ENCODE measurements at places on chromosomes 16 and 17.

GRCh38 chr16:50390914-50391716 lies 22.3 kb upstream of the BRD7 start:
- DNase-seq: no peak

DNA sequence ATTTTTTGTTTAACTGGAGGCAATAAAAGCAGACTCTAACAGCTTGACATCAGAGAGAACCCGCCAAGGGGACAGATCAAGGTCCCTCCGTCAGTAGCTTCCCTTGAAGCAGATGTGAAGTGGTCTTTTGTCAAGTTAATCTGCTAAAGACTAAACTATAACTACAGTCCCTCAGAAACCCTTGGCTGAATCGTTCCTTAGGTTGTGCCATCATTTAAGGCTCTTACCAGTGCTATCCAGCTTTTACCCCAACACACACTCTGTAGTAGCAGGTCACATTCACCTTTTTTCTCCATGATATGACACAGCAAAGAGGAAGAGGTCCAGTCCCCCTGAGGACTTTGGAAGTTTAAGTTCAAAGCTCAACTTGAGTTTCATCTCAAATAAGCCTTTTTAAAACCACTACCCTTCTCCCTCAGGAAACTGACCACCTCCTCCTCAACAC lies 49.7 kb downstream of the ERN1 start:
- DNase-seq: no peak

DNA sequence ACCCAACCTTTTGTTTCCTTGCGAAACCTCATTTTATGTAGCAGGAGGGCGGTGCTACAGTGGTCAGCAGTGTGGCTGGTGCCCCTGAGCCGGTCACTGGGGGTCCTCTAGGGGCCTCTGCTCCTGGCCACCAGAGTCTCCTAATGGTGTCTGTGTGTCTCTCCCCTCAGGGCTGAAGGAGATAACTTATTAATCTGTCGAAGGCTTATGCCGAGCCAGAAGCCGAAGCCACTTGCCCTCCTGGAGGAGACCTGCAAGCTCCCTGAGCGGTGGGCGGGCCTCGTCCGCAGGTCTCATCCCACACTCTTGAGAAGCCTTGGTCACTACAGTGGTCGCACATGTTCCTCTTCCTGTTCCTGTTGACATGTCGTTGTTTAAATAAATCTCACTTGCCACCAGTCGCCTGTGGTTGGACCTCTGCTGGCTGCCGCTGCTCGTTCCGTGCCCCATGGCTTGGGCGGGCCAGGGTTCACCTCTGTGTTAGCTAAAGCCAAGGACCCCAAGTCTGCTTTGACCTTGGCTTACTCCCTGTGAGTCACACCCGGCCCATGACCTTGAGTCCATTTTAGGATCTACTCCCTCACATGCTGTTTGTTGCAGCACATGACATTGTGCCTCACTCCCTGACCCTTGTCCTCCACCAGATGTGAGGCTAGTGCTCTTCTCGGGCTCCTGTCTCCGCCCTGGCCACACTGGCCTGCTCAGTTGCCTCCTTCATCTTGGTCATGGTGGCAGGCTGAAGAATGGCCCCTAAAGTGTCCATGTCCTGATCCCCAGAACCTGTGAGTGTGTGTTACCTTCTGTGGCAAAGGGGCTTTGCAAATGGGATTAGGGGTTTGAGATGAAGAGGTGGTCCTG lies 38.7 kb upstream of the AQP8 start:
- no peak for DNase-seq

DNA sequence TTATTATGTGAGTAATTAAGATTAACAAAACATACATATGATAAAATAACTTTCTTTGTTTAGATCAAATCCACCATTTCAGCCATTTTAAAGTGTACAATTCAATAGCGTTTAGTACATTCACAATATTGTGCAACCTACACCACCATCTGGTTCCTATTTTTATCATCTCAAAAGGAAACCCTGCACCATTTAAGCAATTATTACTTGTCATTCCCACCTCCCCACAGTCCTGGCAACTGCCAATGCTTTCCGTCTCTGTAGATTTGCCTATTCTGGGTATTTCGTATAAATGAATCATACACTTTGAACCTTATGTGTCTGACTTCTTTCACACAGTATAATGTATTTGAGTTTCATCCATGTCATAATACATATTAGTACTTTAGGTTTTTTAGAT lies 162.5 kb upstream of the CNTNAP4 start:
- DNase-seq: no peak

DNA sequence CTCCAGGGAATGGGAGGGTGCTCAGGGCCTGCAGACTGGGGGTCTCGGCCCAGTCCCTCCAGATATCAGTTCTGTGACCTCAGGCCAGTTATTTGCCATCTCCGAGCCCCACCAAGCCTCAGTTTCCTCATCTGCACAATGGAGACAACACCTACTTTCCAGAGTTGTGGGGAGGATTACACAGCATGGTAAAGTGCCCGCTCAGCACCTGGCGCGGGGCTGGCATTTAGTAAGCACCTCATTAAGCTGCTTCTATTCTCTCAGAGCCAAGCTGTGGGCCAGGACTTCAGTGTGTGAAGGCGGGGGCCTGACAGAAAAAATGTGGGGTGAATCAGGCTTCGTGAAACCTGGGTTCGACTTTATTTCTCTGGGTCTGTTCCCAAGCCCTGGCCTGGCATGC lies 5.2 kb downstream of the FAM83G start:
- no peak for DNase-seq

DNA sequence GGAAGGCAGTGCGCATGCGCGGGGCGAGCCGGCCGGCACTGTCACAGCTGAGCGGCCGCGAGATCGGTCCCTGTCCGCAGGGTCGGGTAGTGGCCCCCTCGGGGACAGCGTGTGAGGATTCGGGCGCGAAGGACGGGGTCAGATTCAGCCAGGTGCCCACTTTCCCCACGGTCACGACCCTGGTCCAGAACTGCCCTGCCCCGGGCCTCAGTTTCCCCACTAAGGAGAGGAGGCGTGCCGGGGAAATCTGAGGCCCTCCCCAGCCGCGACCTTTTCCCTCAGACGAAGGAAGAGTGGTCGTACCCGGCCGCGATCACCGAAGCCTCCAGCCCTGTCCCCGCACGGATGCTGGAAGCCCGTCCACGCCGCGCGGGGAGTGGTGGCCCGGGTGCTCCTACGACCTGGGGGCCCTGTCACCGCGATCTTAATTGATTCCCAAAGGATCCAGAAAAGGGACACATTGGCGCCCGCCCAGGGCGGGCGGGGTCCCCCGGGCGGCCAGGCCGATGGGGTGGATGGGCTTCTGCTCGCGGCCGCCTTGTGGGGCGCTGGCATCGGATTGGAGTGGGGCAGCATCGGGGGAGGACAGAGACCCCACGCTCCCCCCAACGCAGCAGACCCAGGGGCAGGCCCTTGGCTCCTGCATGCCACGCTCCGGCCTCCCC lies 57.7 kb downstream of the SRL start:
- peak; percentile 73 for DNase-seq

- DNase-seq: no peak
These were observed 1.7 kb downstream of the ZNF267 start for GRCh38 chr16:31875112-31875803.

DNA sequence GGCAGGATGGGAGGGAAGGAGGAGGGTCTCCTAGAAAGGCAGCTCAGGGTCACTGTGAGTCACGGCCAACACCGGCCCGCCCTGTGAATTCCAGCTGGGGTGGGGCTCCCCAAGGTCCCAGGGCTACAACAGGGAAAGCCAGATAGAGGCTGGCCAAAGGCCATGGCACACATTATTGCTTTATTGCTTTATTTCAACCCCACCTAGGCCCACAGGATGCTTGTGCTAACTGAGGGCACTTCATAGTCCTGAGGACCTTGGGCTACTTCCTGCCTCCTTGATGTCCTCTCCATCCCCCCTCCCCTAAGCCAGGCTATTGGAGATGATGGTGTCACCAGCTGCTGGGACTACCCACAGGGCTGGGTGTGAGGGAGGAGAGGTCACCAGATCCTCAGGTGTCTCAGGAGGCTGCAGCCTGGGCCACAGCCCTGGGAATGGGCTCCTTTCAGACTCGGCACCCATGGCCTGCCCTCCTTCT lies 26.1 kb downstream of the LRRC75A start:
- peak; percentile 79 for DNase-seq

DNA sequence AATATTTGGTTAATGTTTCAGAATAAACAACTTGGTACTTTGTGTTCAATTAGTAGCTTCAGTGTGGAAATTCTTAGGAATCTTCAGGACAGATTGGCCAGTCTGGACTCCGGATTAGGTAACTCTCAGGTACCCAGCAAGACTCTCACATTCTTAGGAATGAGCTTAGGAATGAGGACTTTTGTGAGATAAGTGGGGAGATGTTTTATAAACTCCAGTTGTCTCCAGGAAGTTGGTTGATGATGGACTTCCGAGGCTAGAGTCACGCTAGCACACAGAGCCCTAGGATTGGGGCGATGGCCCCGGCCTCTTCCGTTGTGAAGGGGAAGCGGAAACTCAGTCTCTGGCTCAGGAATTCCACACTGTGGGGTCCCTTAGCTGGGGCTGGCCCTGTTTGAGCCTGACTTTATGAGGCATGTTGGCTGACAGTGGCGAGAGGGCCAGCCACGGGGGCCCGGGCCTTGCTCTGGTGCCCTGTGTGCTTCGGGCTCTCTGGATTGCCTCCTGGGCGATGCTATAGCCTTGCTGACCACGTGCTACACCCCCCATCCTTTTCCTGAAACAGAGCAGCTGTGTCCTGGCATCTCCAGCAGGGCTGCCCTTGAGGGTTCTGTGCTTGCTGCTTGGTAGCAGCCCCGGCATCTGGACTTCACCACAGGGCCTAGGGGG lies 32.4 kb downstream of the RAB11FIP3 start:
- DNase-seq: peak; percentile 44

- DNase-seq: no peak
These were observed 9.0 kb upstream of the C16orf95 start for GRCh38 chr16:87326151-87326571.

DNA sequence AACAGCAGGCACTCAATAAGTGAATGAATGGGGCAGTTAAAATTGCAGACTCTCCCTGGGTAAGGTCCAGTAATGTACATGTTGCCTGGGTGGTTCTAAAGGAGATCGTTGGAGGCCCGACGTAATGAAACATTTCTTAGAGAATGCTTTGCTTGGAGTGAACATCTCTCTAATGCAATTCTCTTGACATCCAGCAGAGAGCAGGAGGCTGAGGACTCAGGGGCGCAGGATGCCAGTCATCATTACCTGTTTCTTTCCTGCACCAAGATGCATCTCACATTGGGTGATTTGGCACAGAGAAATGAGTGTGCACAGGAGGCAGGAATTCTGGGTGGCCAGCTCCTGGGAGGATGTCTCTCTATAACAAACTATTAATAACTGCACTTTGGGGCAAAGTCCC lies 130.3 kb upstream of the RBBP6 start:
- DNase-seq: no peak

DNA sequence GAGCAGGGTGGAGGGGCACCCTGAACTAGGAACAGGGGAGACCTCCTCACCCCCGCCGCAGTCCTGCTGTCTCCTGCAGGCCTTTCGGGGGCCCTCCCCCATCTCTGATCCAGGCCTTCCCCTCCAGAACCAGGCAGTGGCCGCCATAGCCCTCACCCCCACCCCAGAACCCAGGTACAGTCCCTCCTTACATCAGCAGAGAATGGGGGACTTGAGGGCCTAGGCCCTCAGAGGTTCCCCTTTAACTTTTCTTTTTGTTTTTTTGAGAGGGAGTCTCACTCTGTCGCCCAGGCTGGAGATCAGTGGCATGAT lies 4.3 kb upstream of the HAP1 start:
- no peak for DNase-seq

GRCh38 chr17:79812353-79813258 lies 15.7 kb upstream of the CBX8 start:
- DNase-seq: peak; percentile 54

DNA sequence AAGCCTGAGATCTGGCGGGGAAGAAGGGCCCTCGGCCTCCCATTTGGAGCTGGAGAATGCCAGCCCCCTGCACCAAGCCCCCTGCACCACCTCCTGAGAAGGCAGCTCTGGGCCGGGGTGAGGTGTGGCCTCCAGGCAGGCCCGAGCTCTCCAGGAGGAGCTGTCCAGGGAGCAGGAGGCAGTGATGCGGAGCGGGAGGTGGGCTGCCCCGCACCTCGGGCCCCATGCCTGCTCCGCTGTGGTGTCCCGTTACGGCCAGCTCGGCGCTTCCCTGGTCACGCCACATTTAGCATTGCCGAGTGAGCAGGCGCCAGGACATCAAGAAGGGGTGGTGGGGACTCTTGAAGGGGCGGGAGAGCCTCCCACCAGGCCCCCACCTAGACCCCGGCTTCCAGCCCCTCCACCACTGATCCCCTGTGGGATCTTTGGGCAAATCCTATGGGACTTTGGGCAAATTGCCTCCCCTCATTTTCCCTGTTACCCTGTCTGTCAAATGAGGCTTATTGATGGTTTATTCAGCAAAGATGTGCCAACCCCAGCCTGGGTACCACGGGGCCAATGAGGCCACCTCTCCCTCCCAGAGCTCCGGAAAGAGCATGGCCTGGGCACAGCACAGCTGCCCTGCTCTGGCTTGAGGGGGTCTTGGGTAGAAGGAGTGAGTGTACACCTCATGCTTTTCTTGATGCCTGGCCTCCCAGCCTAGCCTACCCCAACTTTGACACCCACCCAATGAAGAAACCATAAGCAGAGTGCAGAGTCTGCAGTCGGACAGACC lies 15.3 kb downstream of the FOXN1 start:
- DNase-seq: no peak

DNA sequence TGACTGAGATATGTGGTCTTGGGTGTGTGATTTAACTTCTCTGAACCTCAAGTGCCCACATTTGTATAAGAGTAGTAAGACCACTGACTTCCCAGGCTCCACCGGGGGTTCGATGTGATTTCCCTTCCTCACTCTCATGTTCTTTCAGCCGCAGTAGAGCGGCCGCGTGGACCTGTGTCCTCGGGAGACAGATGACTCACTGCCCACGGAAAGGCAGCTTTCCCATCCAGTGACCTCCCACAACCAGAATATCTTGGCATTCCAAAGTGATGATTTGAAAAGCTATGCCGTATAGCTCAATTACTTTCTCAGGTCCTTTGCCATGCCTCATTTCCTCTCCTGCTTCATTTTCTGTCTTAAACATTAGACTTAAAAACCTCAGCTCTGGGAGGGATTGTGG lies 73.6 kb downstream of the IL21R start:
- no peak for DNase-seq

Measured in right cardiac atrium (tissue), 5 donors.